ENCODE measurements at places on chromosomes 16 and 17.
A peak's percentile ranks its signal among the peaks of the same experiment; 100 is the strongest.

- DNase-seq = peak; percentile 55
These were observed 3.8 kb downstream of the ERCC4 start for GRCh38 chr16:13923703-13924298.

- DNase-seq = no peak
These were observed 20.5 kb downstream of the MYO15A start for GRCh38 chr17:18129041-18129502.

- no peak for DNase-seq
These were observed 50.0 kb downstream of the RPTOR start for GRCh38 chr17:80594431-80595269.

DNA sequence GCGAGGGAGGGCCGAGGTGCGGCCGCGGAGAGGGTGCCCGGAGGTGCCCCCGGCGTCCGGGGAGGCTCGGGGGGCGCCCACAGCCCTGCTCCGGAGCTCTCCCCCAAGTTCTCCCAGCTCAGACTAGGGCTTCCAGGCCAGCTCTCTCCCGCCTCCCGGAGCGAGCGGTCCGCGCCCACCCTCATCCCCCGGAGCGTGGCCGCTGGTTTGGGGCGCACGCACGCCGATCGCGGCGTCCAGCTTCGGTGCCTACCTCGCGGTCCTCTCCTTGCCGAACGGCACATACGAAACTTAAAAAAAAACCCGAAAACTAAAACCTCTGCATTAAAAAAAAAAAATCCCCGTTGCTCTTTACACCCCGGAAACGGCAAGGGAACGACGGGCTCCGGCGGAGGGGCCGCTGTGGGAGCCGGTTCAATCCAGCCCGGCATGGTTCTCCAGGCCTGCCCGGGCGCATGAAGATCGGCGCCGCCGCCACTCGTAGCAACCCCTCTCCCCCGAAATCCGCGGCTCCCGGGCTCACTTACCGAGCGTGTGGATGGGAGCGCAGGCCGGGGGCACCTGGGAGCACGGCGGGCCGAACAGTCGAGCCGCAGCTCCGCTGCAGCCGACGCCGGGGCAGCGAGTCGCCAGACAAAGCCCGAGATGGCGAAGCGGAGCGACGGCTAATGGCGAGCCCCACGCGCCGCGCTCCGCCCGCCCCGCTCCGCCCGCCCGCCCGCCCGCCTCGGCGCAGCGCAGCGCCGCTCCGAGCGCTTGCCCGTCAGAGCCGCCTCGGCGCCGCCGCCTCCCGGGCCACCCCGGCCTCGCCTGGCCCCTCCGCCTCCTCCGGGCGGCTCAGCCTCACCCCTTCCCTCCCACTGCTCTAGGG, 973 bp upstream of the UBTF start:
- DNase-seq = peak; percentile 57

DNA sequence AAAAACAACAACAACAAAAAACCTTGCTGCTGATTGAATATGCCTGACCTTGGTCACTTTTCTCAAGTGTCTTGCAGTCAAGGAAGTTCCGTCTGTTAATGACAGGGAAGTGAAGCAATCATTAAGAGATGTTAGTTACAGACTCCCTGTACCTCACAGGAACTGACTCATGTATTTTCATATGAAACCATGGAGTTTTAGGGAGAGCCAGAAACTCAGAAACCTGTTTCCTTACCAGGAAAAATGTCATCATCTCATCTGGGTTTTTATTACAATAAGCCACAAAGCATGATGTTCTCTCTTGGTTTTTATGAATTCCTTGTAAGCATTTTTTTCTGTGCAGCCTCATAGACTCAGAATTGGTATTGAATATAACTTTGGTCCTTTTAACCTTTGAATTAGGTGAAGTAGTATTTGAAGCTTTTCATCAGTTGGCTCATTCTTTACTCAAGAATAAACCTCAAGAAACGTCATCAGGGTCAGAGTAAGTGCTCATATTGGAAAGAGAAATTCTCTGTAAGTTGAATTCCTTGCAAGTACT, 10.3 kb downstream of the LYRM1 start:
- no peak for DNase-seq

- DNase-seq = no peak
These were observed 3.6 kb downstream of the COG1 start for GRCh38 chr17:73196500-73196899.

DNA sequence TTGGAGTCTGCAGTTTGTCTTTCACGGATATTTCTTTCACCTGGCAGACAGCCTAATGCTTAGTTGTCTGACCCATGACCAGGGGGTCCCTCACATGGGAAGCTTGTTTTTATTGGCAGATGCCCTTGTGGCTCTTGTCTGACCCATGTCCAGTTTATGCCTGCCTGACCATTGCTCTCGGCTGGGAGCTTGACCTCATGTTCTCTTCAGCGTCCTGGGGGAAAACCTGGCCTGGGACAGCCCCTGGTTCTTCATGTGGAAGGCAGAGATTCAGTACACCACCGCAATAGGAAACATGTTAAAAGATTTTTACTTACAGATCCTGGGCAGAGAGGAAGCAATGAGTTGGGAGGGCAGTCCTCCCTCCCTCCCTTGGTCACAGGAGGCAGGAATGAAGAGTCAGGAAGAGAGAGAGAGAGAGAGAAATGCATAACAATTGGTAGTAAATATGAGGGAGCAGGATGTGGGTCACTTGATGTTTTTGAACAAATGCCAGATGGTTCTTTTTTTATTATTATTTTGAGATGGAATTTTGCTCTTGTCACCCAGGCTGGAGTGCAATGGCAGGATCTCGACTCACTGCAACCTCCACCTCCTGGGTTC, 302.7 kb upstream of the MYOCD start:
- no peak for DNase-seq

GRCh38 chr16:9095171-9095570, 3.7 kb downstream of the HAPSTR1 start:
- no peak for DNase-seq

DNA sequence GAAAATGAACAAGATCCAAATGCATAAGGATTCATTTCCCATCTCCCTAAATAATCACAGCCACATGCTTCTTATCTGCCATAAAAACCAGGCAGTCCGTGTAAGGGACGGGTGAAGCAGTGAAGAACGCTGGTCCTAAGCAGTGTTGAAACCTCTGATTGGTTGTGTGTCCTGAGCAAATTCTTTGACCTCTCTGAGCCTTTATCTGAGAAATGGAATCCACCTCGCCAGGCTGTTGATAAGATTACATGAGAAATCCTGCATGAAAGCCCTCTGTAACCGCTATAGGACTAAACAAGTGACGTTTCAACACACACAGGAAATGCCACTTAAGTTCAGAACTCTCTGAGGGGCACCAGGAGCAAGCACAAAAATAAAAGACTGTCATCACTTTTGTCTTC, 26.8 kb downstream of the GAS7 start:
- no peak for DNase-seq

DNA sequence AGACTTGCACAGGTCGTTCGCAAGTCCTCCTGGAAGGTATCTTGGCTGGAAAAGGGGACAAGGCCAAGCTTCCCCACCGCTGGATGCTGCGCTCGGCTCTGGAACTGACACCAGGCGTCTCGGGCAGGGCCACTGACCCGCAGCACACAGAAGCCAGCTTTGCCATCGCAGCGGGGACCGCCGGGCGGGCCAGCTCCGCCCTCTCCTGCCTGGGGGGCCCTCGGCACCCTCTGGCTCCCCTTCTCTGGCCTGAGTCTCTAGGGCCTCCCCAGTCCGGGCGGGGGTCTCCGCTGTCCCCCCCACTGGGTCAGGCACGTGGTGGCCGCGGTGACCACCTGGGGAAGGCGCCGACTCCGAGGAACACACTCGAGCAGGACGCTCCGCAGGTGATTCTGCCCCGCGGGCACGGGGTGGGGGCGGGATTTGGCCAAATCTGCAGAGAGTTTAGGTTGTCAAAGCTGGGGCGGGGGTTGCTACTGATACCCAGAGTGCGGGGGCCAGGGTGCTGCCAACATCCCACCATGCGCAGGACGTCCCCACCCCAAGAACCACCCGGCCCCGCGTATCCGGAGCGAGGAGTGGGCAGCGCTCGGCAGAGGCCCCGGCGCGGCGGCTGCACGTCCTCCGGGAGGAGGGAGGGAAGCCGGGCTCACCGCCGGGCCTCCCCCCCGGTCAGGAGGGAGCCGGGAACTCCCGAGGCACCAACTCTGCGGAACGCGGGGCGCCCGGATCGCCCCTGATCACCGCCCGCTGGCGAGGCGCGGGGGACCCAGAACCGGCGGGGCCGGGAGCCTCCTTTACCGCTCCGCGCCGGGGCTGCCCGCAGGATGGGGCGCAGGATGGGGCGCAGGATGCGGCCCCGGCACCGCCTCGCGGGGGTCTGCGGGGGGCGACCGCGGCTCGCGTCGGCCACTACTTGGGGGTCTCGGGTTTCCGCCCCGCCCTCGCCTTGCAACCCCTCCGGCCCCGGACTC, 744 bp upstream of the METRNL start:
- no peak for DNase-seq

DNA sequence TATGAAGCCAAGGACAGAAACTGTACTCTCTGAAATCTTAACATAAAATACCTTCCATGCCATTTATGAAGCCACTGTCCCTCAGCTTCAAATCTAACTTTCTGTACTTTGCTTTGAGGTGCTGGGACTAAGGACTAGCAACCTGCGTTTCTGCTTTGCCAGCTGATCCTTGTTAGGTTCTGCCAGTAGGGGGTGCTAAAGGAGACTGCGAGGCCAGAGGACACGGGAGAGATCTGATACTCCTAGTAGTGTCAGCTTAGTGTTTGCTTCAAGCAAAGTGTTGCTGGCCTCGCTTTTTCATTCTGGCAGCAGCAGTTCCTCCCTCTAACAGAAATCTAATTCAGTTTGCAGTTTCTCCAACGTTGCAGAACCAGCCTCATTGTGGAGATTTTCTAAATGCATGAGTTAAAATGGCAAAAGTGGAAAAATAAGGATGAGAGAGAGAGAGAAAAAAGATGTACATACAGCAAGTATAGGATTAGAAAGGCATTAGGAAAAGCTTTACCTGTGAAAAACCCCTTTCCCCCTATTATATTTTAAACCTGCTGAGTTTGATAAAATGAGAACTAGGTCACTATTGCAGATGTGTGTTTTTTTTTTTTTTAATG, 297.5 kb downstream of the CA10 start:
- no peak for DNase-seq

GRCh38 chr17:17693253-17694168, 12.3 kb downstream of the RAI1 start:
- no peak for DNase-seq

- no peak for DNase-seq
These were observed 25.8 kb upstream of the AKTIP start for GRCh38 chr16:53528797-53529196.

DNA sequence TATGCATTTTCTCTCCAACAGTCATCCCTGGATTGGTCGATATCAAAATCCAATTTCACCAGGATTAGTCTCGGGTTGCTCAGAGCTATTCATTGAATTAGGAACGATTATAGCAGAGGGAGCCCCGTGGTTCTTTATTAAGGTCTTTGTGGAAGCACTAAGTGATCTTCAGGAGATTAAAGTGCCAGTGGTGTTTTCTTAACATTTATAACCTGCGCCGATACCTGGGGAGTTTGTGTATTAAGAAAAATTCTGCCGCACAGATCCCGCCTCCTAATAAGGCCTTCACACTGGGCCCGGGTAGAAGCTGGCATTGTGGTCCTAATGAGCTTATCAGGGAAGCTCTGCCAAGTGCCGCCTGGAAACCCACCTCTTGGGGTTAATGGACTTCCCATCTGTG, 238.7 kb downstream of the RBFOX1 start:
- DNase-seq = no peak

DNA sequence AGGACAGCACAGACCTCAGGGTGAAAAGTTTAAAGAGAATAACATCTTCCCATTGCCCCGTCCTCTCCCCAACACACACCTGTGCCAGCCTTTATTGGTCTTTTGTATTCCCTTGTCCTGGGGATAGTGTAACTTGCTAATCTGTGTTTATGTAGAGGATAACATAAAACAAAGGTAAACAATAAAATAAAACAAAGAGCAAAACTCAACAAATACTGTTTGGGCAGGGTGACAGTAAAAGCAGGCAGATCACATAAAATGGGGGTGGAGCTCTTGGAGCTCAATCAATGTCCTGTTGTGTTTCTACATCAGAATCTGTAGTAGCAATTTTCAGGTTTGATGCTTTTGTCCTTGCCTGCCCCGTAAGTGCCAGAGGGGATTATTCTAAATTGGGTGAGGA, 1939.7 kb downstream of the TP53TG3F start:
- DNase-seq = no peak

DNA sequence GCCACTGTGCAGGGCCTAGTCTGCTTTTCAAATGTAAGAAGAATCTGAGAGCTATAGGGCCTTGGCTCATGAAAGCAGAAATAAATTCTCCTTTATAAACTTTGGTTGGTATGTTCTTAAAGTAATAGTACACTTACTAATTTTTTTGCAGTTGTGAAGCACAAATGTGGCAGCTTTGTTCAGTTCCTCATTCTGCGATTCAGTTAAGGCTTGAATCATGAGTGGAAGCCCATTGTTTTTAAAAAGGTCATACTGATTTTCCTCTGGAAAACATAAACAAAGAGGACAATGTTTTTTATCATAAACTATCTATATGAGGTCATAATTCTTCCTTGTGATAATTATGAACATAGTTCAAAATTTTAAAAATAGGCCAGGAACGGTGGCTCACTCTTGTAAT, 23.6 kb upstream of the DYNC1LI2 start:
- DNase-seq = no peak

DNA sequence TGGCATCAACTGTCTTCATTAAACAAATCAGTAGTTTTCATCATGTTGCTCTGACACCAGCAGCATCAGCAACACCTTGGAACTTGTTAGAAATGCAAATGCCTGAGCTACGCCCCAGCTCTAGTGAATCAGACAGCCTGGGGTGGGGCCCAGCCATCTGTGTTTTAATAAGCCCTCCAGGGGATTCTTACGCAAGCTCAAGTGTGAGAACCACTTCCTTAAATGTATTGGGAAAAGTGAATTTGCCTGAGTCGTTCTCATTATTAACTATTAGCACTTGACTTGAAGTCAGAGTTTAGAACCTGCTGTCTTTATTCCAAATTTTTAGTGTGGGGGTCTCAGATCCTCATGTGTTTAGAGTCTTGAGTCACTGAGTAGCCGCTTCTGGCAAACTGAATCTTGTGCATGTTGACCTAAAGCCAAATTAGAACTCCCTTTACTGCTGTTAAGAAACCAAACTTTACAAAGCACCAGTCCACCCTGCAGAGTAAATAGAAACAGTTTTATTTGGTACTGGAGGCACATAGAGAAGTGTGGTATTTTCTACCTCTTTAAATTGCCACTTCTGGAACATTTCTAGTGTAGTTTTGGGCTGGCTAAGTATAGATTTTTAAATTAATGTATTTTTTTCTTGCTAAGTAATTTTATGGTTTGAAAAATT, 137.4 kb upstream of the COX10 start:
- DNase-seq = peak; percentile 4

DNA sequence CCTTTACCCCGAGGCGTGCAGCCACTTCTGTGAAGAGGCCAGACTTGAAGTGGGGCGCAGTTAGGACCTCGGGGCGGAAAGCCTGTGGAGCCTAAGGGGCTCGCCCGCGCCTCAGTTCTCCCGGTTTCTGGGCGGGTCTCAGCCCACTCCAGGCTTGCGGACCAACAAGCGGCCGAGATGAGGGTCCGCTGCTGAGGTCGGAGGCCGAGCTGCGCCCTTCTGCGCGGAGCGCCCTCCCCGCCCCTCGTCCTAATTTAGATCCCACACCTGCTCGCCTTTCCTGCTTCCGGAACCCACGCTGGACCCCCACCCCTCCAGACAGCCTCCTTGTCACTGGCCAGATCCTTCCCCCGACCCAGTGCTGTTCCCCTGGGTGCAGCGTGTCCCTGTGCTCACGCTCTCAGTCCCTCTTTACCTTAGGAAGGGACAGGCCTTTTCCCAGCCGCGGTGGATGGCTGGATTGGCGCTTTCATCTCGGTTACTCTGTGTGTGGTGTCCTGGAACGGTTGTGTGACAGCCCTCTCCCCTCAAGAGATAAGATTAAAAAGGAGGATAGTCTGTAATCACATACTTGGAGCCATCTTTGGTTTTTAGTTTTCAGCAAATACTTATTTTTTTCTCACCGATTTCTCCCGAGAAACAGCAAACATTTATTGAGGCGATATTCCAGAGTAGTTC, 933 bp upstream of the ATXN7L3 start:
- no peak for DNase-seq
